Right lobe of liver (tissue), 6 donors: ENCODE measurements at places on chromosomes 5 and 9. TPM values are rescaled to one million over a fixed set of nuclear protein-coding genes. Genes with fewer than 3 reads are reported as not detected.

DNA sequence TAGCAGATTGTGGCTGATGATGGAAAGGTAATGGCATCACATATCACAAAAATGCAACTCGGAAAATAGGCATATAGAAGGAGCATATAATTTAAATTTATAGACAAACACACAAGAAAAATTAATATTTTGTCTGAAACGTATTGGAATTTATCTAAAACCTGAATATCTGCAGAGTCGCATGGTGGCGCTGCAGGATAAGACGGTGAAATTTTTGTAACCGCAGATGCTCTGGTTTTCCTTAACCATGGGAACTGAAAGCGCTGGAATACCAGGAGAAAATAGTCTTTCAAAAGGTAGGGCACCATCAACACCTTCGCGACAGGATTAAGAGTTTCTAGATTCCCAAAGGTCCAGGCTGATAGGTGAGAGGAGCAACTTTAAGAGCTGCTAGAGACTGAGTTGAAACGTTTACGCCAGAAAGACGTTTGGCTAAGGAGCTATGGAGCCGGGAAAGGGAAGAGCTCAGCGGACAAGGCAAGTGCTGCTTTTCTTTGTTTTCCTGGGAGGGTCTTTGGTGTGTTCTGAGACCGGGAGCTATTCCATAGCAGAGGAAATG lies 11.0 kb upstream of the PCDHB15 start:
- no peak for DNase-seq

GRCh38 chr9:129595311-129595741 lies 25.6 kb downstream of the C9orf50 start:
- DNase-seq = no peak

Gene HRCT1
- total RNA-seq = 0.81 TPM

- DNase-seq = no peak
Measured at GRCh38 chr9:98795295-98795955, 930 bp downstream of the ANKS6 start.

DNA sequence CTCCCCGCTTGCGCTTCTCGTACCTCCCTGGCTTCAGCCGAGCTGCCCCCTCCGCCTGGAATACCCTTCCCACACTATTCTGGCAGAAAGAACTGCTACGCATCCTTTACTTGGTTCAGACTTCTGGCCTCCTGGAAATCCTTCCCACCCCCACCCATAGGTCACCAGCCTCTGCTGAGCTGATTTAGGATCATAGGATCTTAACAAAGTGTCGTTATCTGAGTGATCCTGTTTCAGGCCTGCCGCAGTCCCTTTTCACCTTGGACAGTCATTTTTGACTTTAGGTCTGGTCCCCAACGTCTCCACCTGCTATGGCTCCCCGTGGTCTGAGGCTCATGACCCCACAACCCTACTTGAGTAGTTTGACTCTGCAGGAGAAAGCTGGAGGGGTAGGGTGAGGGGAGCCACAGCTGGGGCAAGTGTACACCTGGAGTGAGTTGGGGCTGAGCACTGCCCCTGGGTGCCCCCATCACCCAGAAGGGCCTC lies 27.3 kb downstream of the EGR1 start:
- no peak for DNase-seq

DNA sequence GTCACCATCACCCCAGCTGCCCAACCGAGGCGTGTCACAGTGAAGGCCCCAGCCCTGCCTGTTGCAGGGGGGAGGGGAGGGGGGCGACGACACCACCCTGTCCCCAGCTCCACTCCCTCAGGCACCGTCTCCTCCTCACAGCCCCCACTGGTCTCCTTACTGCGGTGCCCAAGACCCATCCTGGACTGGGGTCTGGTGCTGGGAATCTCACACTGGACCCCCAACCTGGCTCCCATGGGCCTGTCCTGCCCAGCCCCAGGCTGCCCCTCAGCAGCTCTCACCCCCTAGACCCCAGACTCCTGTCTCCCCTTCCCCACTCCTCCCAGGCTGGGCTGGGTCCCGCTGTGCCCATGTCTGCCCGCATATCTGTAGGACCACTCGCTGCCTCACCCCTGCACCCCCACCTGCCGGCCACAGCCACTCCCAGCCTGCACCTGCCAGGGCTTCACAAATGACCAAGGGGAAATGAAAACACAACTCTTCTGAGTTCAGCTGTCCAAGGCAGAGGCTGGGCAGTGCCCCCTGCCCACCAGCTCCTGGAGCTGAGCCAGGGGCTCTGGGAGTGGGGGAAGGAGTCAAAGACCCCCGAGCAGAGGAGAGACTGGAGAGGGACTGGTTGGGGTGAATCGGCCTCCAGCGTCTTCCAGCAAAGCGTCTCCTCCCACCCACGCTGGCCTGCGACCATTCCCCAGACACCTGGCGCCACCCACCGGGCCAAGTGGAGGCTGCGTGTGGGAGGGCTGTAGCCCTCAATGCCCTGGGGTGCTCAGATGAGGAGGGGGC lies 32.6 kb upstream of the EGFL7 start:
- peak; percentile 77 for DNase-seq

Gene ZNF618
- total RNA-seq = 6.1 TPM

DNA sequence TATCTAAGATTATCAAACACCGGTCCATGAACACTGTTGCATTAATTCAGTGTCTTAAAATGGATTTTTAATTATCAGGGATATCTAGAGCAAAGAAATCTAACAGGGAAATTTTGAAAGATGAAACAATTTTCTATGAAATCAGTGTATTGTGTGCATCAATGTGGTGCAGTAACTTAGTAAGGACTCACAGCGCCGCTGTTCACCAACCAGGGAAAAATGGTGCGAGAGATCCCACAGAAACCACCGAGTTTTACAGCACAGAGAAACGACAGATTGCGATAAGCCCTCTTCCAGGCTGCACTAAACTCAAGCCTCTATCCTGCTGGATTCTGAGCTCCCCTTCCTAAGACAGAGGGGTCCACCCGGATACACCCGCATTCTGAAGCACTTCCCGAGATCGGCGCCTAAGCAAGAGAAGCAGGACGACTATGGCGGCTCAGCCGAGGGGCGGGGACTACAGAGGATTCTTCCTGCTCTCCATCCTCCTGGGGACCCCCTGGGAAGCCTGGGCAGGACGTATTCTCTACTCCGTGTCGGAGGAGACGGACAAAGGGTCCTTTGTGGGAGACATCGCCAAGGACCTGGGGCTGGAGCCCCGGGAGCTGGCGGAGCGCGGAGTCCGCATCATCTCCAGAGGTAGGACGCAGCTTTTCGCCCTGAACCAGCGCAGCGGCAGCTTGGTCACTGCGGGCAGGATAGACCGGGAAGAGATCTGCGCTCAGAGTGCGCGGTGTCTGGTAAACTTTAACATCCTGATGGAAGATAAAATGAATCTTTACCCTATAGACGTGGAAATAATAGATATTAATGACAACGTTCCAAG lies at the start of gene PCDHGA7:
Gene PCDHGA7, plus strand, starts transcription at position 274 of the 826 bp plus-strand sequence. Its CDS starts 158 bp downstream, at position 432.
- DNase-seq = no peak

DNA sequence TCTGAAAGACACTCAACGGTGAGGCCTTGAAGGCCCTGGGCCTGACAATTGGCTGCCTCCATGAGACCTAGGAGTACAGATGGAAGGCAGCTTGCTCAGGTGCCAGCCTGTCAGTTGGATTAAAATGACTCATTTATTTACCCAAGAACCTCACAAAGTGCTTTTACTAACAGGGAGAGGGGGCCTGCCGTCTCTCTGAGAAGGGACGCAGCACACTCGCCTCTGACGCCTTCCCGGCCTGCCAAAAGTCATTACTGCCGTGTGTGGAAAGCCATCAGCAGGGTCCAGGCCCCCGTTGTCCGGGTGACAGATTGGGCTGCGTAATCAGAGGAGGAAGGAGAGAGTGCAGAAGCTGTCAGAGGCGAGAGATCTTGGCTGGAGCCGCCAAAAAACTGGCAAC lies 32.4 kb downstream of the DDX31 start:
- no peak for DNase-seq

DNA sequence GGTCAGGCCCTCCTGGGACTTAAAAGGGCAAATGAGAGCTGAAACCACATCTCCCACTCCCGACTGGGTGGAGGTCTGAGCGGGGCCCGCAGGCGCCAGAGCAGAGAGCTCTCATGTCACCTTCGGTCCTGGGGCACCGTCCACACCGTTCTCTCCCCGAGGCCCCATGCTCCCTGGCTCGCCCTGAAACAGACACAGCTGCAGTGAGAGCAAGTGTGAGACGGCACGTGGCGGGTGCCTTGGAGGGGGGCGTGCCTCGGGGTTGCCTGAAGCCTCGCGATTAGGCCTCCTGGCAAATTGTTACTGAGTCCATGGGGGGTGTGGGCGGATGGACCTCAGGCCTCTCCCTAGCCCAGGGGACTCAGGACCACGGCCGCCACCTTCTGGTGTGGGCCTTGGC lies 24.1 kb upstream of the PHYKPL start:
- DNase-seq = no peak

DNA sequence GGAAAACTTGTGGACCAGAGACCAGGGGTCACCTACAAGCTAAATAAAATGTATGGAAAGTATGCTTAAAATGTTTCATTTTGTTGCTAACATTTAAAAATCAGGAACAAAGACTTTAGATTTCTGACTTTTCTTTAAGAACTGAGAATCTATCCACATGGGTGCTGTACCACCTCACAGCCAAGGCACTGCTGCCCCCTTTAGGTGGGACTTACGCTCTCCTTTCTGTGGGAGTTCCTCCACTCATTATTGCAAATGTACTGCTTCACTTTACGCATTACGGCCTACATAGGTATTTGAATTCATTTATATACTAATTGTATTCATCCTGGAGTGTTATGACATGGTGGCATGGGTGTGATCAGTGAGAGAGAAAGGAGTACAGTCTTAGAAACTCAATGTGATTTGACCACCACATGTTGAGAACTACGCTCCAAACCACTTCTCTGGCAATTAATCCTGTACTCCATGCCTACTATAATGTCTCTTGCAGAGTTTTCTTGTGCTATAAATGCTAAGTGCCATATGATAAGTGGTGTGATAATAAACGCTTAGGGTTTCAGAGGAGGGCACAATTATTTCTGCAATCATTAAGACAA lies 24.7 kb upstream of the CETN3 start:
- DNase-seq = peak; percentile 28

DNA sequence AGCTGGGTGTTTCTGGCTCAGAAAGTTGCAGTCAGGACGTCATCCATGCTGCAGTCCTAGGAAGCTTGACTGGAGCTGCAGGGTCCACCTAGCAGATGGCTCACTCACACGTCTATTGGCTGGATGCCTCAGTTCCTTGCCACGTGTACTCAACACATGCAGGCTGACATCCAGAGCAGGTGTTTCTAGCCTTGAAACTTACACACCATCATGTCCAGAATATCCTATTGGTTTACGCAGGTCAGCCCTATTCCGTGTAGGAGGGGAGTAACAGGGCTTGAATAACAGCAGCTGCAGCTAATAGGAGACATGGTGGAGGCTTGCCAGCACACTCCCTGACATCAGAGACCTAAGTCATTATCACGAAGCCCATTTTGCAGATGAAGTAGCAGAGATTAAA lies 473.5 kb downstream of the ACTL7B start:
- no peak for DNase-seq

DNA sequence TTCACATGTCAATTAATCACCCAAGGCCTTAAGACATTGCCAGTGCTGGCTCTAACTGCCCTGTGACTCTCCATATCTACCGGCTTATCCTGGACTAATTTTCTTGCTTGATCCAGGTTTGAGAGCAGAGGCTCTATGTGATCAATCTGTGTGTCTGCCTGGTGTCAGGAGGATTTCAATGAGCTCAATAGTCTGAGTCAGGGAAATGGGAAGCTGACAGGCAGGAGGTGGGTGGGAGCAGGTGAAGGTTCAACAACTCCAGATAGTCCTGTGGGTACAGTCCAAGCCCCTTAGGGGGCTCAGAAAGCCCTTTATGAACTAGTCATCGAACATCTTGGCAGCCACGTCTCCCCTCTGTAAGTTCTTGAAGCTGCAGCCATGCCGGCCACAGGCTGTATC lies 72.2 kb downstream of the SHB start:
- no peak for DNase-seq

Gene CYSRT1
- not detected for total RNA-seq

DNA sequence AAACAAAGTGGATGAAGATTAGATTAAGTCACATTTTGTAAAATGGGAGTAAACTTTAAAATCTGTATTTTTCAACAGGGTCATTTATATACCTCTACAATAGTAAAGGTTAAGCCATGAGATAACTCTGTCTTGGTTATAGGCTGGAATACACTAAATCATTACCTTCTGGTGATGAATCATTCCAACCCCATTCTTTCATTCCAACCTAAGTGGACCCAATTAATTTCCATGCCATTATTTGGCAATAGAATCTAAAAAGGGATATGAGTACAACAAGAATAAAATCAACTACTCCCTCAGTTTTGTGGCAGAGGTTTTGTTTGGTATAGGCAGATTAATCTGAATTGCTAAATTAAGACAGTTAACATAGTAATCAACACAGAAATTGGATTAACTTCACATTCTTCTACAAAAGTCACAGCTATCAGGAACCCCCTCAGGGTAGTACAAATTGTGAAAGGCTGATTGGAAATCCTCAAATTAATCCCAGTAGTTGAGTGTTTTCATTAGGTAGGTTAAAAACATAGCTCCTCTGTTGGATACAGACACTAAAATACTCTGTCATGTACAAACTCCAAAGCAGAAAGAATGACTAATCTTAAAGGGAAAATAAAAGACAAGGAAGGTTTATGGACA lies 54.2 kb downstream of the ELAVL2 start:
- DNase-seq = no peak

Gene PCDHGB4
- 2.5 TPM for total RNA-seq

DNA sequence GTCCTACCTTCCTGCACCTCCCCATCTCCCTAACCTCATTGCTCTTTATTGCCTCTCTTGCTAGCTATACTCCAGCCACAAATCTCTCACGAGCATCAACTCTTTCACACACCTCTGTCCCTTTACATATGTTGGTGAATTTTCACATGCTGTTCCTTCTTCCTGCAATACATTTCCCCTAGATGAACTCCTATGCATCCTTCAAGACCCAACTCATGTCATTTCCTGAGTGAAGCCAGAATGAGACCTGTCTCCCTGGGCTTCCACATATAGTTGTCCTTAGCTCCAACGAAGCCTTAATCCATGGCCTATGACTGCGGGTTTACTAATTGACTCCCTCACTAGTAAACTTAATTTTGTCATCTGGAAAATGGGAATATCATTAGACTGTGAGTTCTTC lies 297.3 kb upstream of the PANK3 start:
- DNase-seq = no peak

Gene PAEP
- not detected for total RNA-seq

- no peak for DNase-seq
Measured at GRCh38 chr9:89980600-89980999, 375.8 kb downstream of the GADD45G start.

GRCh38 chr9:127256324-127256723 lies 8.2 kb upstream of the GARNL3 start:
- no peak for DNase-seq

DNA sequence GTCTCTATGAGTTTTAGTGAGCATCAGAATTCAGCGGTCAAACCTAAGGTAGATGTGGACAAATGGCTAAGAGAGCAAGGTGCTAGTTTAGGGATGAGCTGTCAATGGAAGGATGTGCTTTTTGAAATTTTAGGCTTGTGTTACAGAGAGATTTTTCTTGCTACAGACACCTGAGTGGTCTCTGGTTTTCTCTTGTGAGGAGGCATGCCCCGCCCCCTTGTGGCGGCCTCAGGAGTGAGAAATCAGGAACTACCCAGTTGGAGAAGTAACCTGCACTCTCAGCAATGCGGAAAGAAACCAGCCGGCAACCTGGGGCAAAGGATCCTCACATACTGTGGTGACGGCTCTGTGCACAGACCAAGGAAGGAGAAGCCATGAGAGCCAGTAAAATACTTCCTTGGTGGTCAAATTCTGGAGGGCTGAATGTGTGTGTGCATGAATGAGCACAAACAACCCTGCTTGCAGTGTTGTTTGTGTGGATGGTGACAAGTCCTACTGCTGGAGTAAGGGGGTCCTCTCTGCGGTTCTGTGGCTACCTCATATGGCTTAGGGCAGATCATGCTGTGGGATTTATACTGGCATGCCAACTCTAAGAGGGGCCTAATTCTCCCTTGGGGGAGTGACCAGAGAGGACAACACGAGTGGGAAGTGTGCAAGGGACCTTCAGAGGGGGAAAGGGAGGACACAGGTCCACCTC lies 16.7 kb upstream of the HSD17B4 start:
- DNase-seq = peak; percentile 77
